ENCODE measurements at places on chromosomes 6 and 20.

- H3K27ac ChIP-seq: no peak overlapping the region
- H3K36me3 ChIP-seq: no peaks in the 10 kb centered on the region
- no peaks in the 10 kb centered on the region for H3K27me3 ChIP-seq
- no peaks in the 10 kb centered on the region for H3K4me1 ChIP-seq
- H3K4me3 ChIP-seq: no peak overlapping the region
- no peak for DNase-seq
Measured at GRCh38 chr6:91330896-91331295, 744.0 kb upstream of the MAP3K7 start.

GRCh38 chr6:17847203-17847760 is 140.2 kb downstream of the KIF13A start:
- no peak overlapping the region for H3K4me3 ChIP-seq
- peaks cover 7% of the 10 kb centered on the region for H3K27me3 ChIP-seq
- H3K27ac ChIP-seq: no peak overlapping the region
- no peaks in the 10 kb centered on the region for H3K4me1 ChIP-seq
- H3K36me3 ChIP-seq: no peaks in the 10 kb centered on the region
- no peak for DNase-seq

DNA sequence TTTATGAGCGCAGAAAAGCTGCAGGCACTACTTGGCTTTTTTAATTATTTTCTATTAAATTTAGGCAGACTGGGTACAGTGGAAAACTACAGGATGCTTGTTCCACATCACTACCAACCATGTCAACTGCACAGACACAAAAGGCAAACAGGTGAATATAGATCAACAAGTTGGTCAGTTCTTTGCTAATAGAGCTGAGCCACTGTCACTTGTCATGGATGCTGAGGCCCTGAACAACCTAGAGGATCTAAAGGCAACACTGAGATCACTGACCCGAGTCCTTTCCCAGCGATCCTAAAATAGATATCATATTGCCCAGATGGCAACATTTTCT is 34.5 kb upstream of the FAM83C start:
- no peak overlapping the region for H3K27ac ChIP-seq
- no peaks in the 10 kb centered on the region for H3K27me3 ChIP-seq
- DNase-seq: no peak
- peaks cover 12% of the 10 kb centered on the region for H3K36me3 ChIP-seq
- no peak overlapping the region for H3K4me3 ChIP-seq

DNA sequence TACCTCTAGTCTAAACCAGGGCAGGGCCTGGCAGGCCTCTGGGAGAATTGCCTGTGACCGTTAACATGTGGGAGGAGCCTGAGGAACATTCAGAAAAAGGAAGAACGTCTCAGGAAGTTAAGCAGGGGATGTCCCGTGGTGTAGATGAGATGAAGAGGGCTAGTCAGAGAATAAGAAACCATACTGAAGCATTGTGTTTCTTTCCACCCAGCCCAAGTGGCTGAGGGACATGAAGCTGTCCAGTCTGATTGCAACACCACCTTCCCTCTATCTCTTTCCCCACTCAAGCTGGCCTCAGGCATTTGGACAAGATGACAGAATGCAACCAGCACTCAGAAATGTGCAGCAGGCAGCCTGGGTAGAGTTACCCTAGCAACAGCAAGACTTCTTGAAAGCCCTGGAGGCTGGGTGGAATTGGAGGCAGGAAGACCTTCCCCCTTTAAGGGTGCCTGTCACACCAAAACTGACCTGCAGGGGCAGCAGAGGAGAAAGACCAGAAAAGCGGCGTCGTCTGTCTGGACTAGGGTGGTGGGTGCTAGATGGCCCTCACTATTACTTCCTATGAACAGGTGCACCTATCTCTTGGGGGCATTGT is 186.1 kb downstream of the UNC5CL start:
- H3K4me3 ChIP-seq: no peak overlapping the region
- H3K4me1 ChIP-seq: peaks cover 4% of the 10 kb centered on the region
- DNase-seq: no peak
- H3K36me3 ChIP-seq: no peaks in the 10 kb centered on the region
- H3K27ac ChIP-seq: no peak overlapping the region
- H3K27me3 ChIP-seq: no peaks in the 10 kb centered on the region

GRCh38 chr20:6715401-6715941 is 52.0 kb upstream of the BMP2 start:
- no peaks in the 10 kb centered on the region for H3K4me1 ChIP-seq
- DNase-seq: no peak
- no peak overlapping the region for H3K27ac ChIP-seq
- H3K36me3 ChIP-seq: no peaks in the 10 kb centered on the region
- H3K27me3 ChIP-seq: no peaks in the 10 kb centered on the region
- H3K4me3 ChIP-seq: no peak overlapping the region

- DNase-seq: no peak
- peaks cover 25% of the 10 kb centered on the region for H3K36me3 ChIP-seq
- H3K27me3 ChIP-seq: peaks cover 34% of the 10 kb centered on the region
Measured at GRCh38 chr20:51543422-51543788, 886 bp upstream of the NFATC2 start.

GRCh38 chr20:53409447-53409717 is 184.3 kb downstream of the ZNF217 start:
- H3K36me3 ChIP-seq: no peaks in the 10 kb centered on the region
- no peak overlapping the region for H3K4me3 ChIP-seq
- H3K4me1 ChIP-seq: peaks cover 4% of the 10 kb centered on the region
- H3K27me3 ChIP-seq: no peaks in the 10 kb centered on the region
- DNase-seq: no peak

- DNase-seq: no peak
- H3K36me3 ChIP-seq: no peaks in the 10 kb centered on the region
- no peak overlapping the region for H3K27ac ChIP-seq
Measured at GRCh38 chr6:70973604-70974003, 16.7 kb upstream of the B3GAT2 start.

- H3K36me3 ChIP-seq: peaks cover 78% of the 10 kb centered on the region
- H3K27me3 ChIP-seq: no peaks in the 10 kb centered on the region
- H3K4me1 ChIP-seq: peaks cover 20% of the 10 kb centered on the region
- no peak for DNase-seq
- no peak overlapping the region for H3K4me3 ChIP-seq
- H3K27ac ChIP-seq: no peak overlapping the region
Measured at GRCh38 chr20:44500221-44500620, 21.6 kb downstream of the SERINC3 start.

DNA sequence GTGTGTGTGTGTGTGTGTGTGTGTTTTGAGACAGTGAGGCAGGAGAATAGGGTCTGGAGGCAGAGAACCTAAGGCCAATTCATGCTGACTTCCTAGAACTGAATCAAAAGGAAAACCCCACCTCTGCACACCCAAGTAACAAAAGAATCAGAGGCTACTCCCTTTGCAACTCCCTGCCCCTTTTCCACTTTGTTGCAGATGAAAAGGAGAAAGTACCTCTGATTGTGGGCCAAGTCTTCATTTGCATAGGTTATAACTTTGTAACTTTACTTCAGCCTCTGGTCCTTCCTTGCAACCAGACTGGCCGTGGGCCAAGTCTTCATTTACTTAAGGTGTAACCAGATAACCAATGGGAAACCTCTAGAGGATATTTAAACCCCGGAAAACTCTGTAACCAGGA is 168.8 kb downstream of the EYA2 start:
- DNase-seq: no peak
- peaks cover 1% of the 10 kb centered on the region for H3K27me3 ChIP-seq
- no peak overlapping the region for H3K27ac ChIP-seq
- no peaks in the 10 kb centered on the region for H3K4me1 ChIP-seq
- no peaks in the 10 kb centered on the region for H3K36me3 ChIP-seq

- H3K4me3 ChIP-seq: no peak overlapping the region
- no peaks in the 10 kb centered on the region for H3K36me3 ChIP-seq
- no peaks in the 10 kb centered on the region for H3K27me3 ChIP-seq
- no peaks in the 10 kb centered on the region for H3K4me1 ChIP-seq
- no peak overlapping the region for H3K27ac ChIP-seq
Measured at GRCh38 chr20:18972251-18972876, 158.8 kb downstream of the SCP2D1 start.

All from activated T-helper 2 cell treated with anti-CD3 and anti-CD28 coated beads, Interferon-gamma antibody, Interleukin-2, Interleukin-4, amounts not matched to agents 10 μg/mL and 5 μg/mL and 100 μg/mL, durations not matched to agents 14 hours and 24 hours and 36 hours (primary cell).